ENCODE measurements at places on chromosomes 2 and 18. TPM values are rescaled to one million over a fixed set of nuclear protein-coding genes. Genes with fewer than 3 reads are reported as not detected.

The TEX261 gene
- total RNA-seq = 73.1 TPM

The HOXD8 gene
- total RNA-seq = 5.4 TPM

The TRABD2A gene
- 10.1 TPM for total RNA-seq

The KATNAL2 gene
- 1.3 TPM for total RNA-seq

The DSG1 gene
- total RNA-seq = not detected

The POTEJ gene
- total RNA-seq = not detected

The BARD1 gene
- total RNA-seq = 6.6 TPM

The CRYGC gene
- not detected for total RNA-seq

The PARD3B gene
- 0.72 TPM for total RNA-seq

The GALNT5 gene
- total RNA-seq = 2.1 TPM

The PLGLB1 gene
- total RNA-seq = 1.5 TPM

The LCT gene
- 0.03 TPM for total RNA-seq

The ANKRD62 gene
- not detected for total RNA-seq

The IL36RN gene
- total RNA-seq = 0.59 TPM

The WIPF1 gene
- total RNA-seq = 22.0 TPM

The SCG2 gene
- total RNA-seq = 1.4 TPM
